ENCODE measurements at places on chromosomes 3 and 15. TPM values are rescaled to one million over a fixed set of nuclear protein-coding genes. Genes with fewer than 3 reads are reported as not detected.

Gene ALDH1A2
- total RNA-seq = 3.3 TPM

Gene SLC28A2
- not detected for total RNA-seq

Gene LYSMD4
- total RNA-seq = 15.5 TPM

Gene GALNT15
- total RNA-seq = 2.0 TPM

Gene AP3B2
- 55.8 TPM for total RNA-seq

Gene CCR1
- 1.6 TPM for total RNA-seq

Gene ADGRG7
- total RNA-seq = not detected

Gene SLITRK3
- total RNA-seq = 11.0 TPM

Gene MCTP2
- total RNA-seq = 1.2 TPM

Gene ZNF620
- total RNA-seq = 13.9 TPM

Gene ARL13B
- 18.3 TPM for total RNA-seq

Gene PIERCE2
- total RNA-seq = 3.7 TPM

Gene TMEM108
- 18.3 TPM for total RNA-seq

Gene KIAA1143
- 33.8 TPM for total RNA-seq

Gene POLG
- total RNA-seq = 39.1 TPM

Gene CCDC39
- total RNA-seq = 0.82 TPM
